ENCODE measurements at places on chromosomes 13 and 19.

GRCh38 chr13:50608370-50608769, 235.1 kb downstream of the DLEU7 start:
- DNase-seq, result no peak

DNA sequence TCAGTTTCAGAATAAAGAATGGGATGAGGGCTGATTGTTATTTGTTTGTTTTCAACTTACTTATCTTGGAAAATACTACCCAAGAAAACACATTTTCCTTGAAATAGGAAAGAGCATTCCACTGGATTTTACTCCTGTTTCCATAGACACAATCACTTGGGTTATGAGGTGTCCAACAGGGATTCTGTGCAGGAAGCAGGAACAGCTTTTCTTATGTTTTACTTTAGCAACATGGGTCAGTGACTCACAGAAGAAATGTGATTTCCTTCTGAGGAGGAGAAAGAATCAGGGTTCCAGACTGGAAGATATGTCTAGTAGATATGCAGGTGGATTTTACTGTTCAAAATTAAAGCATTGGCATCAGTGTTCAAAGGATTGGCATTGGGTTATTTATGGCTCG, 180.8 kb upstream of the GPC6 start:
- no peak for DNase-seq

GRCh38 chr19:39223703-39224279, 19.7 kb upstream of the SYCN start:
- DNase-seq, result no peak

GRCh38 chr19:36051637-36052036, 2.4 kb downstream of the THAP8 start:
- DNase-seq, result no peak

GRCh38 chr19:5893296-5893903, 10.2 kb downstream of the NDUFA11 start:
- DNase-seq, result no peak

GRCh38 chr13:42538996-42539395, 35.0 kb upstream of the TNFSF11 start:
- no peak for DNase-seq

- no peak for DNase-seq
These were observed 31.5 kb upstream of the FARP1 start for GRCh38 chr13:98111168-98112098.

- DNase-seq, result no peak
These were observed 4.3 kb downstream of the OR7A5 start for GRCh38 chr19:14830702-14831101.

GRCh38 chr13:52034616-52035226, 10.2 kb downstream of the UTP14C start:
- no peak for DNase-seq

GRCh38 chr19:6074709-6075403, 35.4 kb downstream of the RFX2 start:
- DNase-seq, result no peak

DNA sequence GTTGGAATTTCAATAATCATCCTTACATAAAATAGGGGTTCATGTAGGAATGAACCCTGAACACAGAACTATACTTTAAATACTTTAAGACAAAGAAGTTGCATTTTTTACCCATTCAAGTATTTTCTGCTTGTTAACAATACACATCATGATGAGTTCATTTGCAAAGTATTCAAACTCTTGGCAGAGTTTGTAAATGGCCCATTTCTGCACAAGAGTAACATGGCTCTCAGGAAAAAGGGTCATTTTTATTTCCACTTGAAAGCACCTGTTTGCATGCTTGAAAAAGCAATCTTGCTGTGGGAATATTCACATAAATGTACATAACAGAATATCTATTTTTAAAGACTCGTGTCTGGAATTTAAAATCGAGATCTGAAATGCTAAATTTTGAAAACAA, 18.1 kb downstream of the ESD start:
- DNase-seq, result no peak

DNA sequence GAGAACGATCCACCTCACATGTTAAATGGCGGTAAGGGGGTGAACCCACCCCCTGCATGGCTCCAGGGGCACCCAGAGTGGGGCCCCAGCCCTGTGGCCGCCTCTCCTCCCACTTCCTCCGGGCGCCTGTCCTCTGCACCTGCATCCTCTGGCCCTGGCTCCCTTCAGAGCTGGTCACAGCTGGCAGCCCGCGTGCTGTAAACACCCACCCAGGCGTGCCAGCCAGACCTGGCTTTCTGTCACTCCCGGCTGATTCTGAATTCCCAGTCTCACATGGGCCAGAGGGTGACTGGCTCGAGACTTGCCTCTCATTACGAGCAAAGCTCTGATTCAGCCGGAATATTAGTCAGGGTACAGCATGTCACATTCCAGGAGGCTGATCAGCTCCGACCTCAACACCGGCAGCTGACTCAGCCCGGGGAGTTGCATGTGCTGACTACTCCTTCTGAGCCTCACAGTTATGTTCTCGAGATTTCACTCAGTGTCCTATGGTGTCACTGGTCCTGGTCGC, 75.1 kb downstream of the GNG7 start:
- peak; percentile 61 for DNase-seq

- no peak for DNase-seq
These were observed 754.8 kb upstream of the SLITRK6 start for GRCh38 chr13:86554066-86554465.

GRCh38 chr19:11092181-11092538, 2.9 kb downstream of the LDLR start:
- DNase-seq, result no peak

GRCh38 chr13:102040812-102041211, 361.0 kb downstream of the FGF14 start:
- DNase-seq, result no peak

DNA sequence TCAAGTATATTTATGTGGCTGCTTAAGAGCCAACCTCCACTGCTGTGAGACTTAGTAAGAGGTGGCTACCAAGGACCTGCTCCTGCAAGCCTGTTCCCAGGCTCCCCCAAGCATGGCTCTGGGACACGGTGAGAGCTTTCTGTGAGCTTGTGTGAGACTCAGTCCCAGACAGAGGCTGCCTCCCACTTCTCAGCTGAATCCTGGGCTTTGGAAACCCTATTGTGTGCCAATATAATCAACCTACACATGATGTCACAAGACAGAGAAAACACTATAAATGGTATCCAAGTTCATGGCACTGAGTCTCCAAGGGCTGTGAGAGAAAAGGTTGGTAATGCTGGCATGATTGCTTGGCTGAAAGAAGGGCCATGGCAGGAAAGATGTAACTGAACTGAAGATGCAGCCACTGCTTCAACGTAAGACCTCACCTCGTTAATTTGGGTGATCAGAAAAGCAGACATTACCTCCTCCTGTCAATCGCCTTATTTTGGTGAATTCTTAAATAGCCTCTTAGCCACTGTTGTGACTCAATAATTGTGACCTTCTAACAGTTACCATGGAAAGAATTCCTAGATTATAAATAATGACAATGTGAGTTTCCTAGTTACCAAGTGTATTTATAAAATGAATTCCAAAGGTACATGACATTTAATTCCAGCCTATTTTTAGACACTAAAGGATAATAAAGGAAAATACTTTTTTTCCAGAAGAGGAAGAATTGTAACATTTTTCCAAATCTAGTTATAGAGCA, 332.0 kb downstream of the IRS2 start:
- no peak for DNase-seq

DNA sequence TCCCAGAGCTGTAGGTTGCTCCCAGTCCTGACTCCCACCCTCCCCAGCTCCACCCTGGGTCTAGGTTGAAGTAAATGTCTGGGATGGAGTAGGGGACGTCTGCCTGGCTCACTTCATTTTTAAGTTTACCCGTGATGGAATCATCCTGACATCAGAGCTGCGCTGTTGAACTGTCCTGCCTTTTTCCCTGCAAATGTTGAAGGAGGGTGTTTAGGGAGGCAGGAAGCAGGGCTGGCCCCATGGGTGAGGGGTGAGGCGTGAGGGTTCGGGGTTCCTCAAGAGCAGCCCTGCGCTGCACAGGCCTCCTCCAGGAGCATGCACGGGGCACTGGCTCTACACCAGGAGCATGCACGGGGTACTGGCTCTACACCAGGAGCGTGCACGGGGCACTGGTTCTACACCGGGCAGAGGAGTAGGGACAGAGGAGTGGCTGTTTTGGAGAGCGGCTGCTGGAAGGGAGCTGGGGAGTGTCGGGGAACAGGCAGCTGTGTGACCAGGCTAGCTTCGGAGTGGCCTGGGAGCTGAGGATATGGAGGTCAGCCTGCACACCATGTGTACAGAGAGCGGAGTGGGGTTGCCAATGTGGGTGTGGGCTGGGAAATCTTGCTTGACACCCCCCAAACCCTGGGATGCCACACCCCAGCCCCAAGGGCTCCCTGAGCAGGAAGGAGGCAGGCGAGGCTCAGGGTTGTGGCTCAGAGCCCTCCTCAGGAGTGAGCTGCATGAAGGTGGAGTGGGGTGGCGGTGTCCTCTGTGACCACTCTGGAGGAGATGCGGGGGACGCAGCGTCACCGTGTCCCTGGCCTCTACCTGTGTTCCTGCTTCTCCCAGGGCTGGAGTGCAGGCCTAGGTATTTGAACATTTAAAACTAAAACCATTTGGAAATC, 63.3 kb downstream of the GPR12 start:
- DNase-seq, result no peak

- DNase-seq, result no peak
These were observed 355.0 kb downstream of the MYO16 start for GRCh38 chr13:108984251-108984920.

GRCh38 chr19:33187183-33187540, 7.0 kb upstream of the LRP3 start:
- no peak for DNase-seq

DNA sequence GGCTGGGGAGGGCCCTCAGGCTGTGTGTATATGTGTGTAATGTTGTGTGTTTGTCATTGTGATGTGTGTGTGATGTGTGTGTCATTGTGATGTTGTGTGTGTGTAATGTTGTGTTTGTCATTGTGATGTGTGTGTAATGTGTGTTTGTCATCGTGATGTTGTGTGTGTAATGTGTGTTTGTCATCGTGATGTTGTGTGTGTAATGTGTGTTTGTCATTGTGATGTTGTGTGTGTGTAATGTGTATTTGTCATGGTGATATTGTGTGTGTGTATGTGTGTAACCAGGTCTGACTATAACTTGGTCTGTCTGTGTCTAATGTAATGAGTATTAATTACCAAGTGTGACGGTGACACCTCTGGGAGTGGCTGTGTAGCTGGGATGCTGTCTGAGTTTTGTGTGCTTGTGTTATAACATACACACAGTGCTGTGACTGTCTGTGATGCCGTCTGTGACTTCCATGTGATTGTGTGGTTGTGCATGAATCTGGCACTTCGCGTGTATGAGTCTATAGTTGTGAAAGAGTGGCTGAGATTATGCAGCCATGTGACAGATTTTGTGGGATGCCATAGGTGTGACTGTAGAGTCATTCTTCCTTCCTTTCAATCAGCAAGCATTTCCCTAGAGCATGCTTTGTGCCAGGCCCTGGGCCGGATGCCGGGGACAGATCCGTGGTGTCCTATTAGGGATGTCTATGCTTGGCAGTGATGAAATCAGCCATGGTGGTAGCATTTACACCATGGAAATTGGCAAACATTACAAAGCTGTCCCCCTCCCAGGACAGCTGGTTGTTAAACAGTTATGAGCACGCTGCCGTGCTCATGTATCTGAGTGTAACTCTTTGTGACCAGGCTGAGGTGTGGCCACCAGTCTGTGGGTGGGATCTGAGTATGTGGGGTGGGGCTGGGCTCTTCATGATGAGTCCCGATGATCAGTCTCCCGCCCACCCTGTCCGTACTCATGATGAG, 6.4 kb downstream of the TNFSF14 start:
- DNase-seq, result no peak

GRCh38 chr13:43122791-43123190, 99.4 kb downstream of the DNAJC15 start:
- DNase-seq, result no peak

- no peak for DNase-seq
These were observed 183.5 kb upstream of the TSC22D1 start for GRCh38 chr13:44759384-44760360.

- peak; percentile 67 for DNase-seq
These were observed 4.6 kb upstream of the TPP2 start for GRCh38 chr13:102591988-102592781.

GRCh38 chr19:11164296-11164695, 8.7 kb upstream of the SPC24 start:
- no peak for DNase-seq

DNA sequence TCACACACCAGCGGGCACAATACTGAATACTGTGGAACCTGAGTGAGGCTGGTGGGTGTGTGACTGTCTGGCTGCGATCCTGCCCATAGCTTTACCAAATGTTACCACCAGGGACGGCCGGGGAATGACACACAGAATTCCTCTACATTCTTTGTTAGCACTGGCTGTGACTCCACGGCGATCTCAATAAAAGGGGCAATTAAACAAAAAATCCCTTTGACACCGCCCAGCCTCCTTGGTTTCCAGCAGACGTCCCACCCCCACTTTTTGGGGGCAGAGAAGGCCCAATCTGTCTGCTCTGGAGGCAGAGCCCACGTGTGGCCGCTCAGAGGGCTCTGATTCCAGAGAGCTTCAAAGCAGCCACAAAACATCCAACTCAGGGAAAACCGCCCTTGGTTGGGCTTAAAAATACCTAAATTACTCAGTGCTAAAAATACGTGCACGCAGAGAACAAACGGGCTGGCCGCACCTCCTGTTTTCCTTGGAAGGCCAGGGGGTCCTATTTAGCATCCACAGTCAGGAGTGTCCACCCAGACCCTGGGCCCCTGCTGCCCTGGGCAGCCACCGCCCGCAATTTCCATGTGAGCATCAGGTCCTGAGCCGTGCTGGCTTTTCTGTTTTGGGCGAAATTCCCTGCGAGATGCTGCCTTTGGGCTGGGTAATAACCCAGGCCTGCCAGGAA, 47.8 kb downstream of the GADD45B start:
- DNase-seq, result no peak

DNA sequence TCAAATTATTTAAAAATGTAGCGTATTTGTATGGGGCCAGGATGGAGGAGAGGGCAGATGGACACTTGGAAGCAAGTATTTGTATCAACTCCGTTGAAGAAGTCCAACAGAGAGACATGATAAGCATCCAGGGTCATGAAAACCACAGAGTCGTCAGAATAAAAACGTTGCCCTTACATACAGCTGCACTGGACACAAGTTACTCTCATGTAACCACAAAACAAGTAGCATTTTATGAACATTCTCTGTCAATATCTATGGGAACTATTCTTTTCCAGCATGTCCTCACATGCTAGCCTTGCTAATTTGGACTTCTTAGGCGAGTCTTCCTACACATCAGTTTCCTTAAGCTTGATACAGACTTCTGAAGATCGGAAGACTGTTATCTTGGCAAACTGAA, 35.0 kb downstream of the EFNB2 start:
- DNase-seq, result no peak

- no peak for DNase-seq
These were observed 18.4 kb upstream of the RUBCNL start for GRCh38 chr13:46405457-46405856.

DNA sequence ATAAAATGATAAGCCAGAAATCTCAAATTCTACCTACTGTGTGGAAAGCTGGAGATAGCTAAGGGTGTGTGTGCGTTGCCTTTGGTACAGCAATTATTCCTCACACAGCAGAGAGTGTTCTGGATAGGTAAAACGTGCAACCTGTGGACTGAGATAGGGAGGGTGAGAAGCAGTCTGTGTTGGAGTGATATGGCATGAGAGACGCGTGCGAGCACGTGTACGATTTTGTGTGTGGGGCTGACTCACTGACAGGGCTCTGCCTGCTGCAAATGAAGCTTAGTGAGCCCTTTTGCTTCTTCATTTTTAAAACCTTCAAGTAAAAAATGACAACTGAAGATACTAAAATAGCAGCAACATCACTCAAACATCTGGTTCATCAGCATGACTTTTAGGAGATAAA, 35.7 kb upstream of the SLC10A2 start:
- no peak for DNase-seq

GRCh38 chr13:43766725-43767124, 20.0 kb downstream of the ENOX1 start:
- DNase-seq, result no peak

- no peak for DNase-seq
These were observed 50.7 kb downstream of the LHFPL6 start for GRCh38 chr13:39552246-39552645.
